ENCODE measurements at places on chromosomes 3 and 15.
A peak's percentile ranks its signal among the peaks of the same experiment; 100 is the strongest.

DNA sequence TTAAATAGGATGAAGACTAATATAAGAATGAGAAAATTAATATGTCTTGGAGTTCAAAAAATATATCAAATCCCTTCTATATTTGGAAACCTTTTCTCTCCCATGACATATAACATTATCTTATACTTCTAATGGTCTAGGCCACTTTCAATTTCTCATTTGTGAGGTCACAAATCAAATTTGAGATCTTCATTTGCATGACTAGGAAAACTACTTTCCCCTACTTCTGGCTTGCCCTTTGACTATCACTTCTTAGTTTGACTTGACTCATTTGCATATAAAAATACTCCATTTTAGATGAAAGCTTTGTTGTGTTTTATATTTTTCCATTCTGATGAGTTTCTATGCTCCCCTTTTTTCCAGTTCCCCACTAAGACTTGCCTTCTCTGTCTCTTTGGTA is 598.6 kb upstream of the TBL1XR1 start:
- DNase-seq = no peak

DNA sequence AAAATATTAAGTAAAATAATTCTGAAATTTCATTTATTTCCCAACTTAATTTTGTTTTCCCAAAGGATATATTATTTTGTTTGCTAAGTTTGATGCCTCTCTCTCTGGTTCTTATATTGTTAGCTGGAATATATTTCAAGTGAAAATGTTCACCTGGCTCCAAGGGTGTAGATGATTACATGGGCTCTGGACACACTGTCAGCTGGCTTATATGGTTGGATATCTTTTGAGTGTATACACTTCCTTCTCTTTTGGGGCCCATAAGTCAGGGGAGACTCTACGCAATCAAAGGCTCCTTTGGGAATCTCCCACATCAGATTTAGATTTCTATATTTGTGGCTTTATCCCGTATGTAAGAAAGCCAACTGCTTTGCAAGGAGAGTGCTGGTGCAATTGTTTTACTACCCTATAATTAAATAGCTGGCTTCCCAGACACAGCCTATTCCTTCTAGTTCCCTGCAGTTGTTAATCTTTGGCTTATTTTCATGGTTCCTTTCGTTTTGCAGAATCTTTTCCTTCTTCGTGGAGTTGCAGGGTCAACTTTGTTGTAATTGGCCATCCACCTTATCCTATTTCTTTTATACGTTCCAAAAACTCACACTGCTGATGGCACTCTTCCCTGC is 225.7 kb downstream of the DPH6 start:
- DNase-seq = no peak

DNA sequence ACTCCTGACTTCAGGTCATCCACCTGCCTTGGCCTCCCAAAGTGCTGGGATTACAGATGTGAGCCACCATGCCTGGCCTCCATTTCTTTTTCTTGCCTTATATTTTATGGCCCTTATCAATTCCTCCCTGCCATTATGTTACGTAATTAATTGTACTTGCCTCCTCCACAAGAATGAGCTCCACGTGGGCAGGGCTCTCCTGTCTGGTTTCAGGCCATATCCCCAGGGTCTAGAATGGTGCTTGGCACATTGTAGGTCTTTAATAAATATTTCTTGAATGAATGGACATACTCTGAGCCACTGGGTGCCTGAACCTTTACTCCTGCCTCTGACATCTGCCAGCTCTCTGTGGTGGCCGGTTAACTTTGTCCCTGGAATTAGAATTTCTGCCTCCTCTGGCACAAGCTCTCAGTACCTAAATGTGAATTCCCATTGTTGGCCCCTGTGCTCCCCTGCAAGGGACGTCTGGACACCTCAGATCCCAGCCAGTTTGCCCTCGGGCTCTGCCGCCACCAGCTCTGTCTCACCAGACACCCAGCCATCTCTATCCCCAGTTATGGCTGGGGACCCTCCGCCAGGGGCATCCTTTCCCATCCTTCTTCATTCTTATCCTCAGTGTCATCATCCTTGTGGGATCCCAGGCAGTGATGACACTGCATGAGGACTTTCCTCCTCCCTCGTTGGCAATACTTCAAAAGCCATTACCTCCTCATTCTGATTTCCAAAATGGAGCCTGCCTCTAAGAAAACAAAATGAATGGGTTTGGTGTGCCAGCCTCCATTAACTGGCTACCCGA is 165.6 kb upstream of the SMAD3 start:
- DNase-seq = no peak

DNA sequence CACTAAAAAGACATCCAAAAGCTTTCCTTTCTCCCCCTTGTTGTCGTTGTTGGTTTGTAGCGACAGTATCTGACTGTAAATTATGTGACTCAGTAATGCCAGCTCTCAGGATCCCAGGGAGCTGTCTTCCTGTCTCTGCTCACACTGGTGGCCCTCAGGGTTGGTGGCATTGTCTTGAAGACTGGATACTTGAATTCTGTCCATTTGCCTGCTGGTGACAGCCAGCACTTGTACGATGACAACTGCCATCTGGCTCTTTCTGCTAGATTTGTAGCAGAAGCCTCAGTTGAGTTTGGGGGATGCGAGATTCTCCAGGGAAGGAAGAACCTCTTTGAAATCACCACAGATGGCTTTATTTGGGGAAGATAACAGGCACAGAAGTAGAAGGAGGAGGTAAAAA is 120.8 kb downstream of the ARPP21 start:
- DNase-seq = no peak

DNA sequence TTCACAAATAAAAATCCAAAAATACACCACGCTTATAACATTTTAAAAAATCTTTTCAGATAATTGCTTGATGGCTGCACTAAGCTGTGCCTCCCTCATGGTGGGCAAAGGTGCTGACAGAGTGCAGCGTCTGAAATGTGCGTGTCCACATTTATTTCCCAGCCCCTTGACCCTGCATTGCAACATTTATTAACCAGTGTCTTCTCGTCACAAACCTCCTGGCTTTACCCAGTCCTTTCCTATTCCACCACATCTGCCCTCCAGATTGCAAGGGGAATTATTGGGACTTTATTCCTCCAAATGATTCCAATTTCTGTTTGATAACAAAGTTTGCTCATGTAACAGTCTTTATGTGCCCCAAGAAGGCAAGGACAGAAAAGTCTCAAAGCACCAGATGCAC is 5.5 kb downstream of the RASGRP1 start:
- no peak for DNase-seq

GRCh38 chr3:35737527-35737926 is 98.2 kb downstream of the ARPP21 start:
- no peak for DNase-seq

DNA sequence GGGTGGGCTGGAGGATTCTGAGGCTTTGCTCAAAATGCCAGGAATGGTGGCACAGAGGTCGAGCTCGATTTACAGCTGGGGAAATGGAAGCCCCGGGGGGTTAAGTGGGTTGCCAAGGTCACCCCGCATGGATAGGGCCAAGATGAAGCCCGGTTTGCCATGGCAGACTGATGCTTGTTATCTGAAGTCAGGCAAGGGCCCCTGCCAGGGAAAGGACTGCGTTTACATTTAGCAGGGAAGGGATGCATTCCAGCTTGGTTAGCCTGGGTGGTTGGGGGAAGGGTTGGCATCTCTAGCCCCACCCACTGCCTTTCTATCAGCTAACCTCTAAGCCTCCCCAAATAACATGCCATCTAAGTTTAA is 79.0 kb downstream of the RPLP1 start:
- DNase-seq = no peak

GRCh38 chr3:11611341-11611799 is 32.3 kb downstream of the VGLL4 start:
- no peak for DNase-seq

DNA sequence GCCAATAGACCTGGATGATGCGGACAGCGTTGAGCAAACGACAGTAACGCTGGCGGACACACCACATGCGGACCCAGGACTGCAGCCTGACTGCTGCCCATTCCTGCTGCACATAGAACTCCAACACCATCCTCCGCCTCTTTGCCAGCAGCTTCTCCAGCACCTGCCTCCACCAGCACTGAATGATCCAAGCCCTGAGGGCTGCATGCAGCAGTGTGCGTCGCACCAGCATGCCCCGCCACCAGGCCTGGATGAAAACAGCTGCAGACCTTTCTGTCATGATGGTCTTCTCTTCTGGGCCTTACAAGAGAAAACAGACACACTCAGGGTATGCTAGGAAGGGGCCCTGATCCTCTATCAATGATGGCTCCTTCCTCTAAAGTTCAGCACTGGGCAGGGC is 1.5 kb downstream of the IQCF5 start:
- DNase-seq = no peak

DNA sequence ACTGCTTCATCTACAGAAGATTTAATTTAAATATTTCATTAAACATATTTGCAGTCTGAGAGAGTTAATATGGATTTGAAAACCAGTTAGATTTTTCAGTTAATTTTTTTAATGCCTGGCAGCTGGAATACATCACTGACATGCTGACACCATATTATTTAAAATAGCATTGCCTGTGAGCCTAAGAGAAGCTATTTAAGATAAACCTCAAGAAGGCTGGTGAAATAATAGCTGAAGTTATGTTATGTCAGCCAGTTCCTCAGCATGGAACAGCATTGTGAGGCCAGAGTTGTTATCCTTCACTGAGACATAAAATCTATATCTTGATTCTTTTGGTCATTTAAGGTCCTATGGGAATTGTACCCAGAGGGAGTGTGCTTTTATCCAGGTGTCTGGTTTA is 705.2 kb downstream of the NAALADL2 start:
- no peak for DNase-seq

- no peak for DNase-seq
Observed at GRCh38 chr3:28295898-28296490, 52.5 kb upstream of the ZCWPW2 start.

DNA sequence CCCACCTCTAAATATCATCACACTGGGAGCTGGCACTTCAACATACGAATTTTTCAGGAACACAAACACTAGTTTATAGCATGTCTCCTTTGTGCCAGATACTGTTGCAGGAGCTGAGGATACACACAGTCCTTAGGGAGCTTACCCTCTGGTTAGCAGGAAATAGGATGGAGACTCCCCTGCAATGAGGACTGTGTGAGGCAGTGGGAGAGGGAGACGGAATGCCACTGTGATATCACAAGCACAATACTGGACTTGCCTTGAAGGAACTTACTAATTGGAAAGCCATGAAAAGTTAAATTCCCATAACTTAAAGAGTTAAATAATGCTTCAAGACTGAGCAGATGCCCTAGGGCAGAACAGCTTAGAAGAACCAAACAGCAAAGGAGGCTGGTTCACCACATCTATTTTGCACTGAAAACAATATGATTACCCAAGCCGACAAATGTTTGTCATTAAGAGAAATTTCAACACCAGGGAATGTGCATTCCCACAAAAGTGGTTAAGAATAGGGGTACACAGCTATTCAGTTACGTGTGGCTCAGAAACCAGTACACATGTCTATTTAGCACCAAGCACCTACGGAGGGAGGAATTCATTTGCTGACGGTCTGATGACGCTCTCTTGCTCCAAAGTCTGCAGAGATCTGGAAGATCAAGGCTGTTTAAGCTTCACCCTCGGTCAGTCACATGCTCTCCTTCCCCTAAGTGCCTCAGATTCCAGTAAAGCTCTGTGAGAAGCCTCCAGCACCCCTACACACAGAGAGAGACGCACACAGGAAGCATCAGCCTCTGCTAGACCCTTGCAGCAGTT is 5.2 kb downstream of the TBC1D2B start:
- DNase-seq = peak; percentile 43

DNA sequence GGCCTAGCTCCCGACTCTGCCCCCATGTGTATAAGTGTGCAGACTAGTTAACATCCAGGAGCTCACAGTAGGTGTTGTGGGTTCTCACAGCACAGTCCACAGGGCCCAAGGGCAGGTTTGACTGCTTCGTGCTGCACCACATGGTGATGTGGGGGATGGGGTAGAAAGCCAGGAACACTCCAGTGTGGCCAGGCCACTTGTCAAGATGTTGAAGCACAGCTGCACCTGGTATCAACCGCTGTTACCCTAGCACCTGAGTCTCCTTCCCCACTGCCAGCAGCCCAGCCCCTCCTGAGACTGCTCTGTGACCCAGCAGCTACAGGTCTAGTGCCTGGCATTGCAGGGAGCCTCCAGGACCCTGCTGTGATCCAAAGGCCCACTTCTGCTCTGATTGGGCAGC is 53.4 kb downstream of the CHDH start:
- no peak for DNase-seq

DNA sequence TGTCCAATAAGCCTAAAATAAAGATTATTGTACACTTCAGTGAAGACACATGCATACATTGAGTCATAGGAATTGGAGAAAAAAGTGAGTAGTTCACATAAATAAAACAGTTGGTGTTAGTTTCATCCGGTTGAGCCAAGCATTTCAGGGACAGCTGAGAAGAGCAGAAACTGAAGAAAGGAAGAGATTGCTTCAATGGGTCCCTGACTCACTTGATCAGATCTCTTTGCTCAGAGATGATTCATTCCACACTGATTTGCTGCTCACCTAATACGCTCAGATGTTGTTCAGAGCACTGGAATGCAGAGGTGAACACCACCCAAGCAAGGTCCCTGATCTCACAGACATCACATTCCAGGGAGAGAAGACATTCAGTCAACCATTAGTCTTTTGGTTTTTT is 93.7 kb downstream of the RAD18 start:
- DNase-seq = no peak

DNA sequence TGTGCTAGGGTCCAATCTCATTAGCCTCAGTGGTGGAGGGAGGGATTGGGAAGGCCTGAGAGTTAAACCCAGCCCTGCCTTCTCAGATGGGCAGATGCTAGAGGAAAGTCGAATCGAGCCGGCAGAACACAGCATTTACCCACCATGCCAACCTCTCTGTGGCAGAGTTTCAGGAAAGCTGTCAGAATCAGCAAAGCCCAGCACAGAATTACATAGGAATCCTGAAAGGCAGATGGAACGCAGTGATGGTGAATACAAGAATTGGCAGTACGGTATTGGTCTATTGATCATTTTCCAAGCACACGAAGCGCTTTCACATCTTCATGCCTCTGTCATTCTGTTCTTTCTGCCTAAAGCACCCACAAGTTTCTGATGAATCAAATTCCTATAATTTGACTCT is 417.7 kb upstream of the RBMS3 start:
- DNase-seq = no peak

GRCh38 chr15:90362936-90363212 is 10.8 kb downstream of the ZNF774 start:
- no peak for DNase-seq

DNA sequence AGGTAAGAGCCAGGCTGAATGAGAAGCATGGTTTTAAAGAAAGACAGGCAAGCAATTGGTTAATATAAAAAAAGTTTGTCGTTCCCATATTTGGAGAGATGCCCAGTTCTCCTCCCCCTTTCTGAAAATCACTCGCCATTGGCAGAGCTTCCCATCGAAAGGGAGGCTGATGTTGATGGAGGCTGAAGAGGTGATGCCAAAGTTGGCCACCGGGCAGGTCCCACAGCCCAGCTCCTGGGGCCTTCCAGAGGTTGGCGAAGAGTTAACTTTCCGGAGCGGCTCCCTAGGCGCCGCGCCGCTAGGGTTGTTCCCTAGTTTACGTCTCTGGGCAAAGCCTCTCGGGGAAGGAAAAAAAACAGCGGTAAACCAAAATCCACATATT is 793 bp downstream of the PCOLCE2 start:
- DNase-seq = no peak

GRCh38 chr15:85351965-85352364 is 28.4 kb upstream of the AKAP13 start:
- no peak for DNase-seq
